B cell (primary cell): ENCODE measurements at places on chromosomes 16 and 17. TPM values are rescaled to one million over a fixed set of nuclear protein-coding genes. Genes with fewer than 3 reads are reported as not detected.

The MAF gene
- total RNA-seq: 0.15 and 0.30 TPM in 2 replicates

- H3K4me3 ChIP-seq: no peak overlapping the region
- peaks cover 17% of the 10 kb centered on the region for H3K4me1 ChIP-seq
- no peaks in the 10 kb centered on the region for H3K36me3 ChIP-seq
Observed at GRCh38 chr16:66487580-66488275, 60.6 kb downstream of the BEAN1 start.

GRCh38 chr16:82728901-82729300 is 102.1 kb downstream of the CDH13 start:
- H3K27me3 ChIP-seq: no peaks in the 10 kb centered on the region
- H3K36me3 ChIP-seq: no peaks in the 10 kb centered on the region
- DNase-seq: peak; percentile 57

DNA sequence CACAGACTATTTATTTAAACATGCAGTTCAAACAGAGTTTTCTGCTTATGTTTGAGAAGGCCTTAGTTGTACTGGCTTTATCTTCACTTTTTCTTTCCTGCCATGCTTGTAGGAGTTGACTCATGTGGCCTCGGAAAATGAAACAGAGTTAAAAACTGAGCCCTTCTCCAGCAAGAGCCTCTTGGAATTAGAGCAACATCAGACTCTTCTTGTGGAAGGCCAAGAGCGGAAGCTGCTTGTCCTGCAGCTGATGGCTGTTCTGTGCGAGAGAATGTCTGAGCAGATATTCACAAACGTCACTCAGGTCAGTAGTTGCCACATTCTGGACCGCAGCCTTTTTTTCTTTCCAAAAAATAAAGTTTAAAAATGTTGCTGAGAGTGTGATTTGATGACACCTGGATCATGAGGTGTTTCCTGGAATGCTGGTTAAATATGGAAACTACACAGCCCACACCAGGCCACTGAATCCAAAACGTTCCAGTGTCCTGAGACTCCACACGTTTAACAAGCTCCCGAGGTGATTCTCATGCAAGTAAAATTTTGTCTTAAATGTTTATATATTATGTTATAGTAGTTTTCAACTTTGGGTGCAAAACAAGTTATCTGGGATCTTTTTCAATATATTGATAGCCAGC is 65.9 kb downstream of the TANGO6 start:
- no peak overlapping the region for H3K4me3 ChIP-seq
- no peaks in the 10 kb centered on the region for H3K27me3 ChIP-seq
- H3K4me1 ChIP-seq: no peaks in the 10 kb centered on the region
- H3K27ac ChIP-seq: no peak overlapping the region

DNA sequence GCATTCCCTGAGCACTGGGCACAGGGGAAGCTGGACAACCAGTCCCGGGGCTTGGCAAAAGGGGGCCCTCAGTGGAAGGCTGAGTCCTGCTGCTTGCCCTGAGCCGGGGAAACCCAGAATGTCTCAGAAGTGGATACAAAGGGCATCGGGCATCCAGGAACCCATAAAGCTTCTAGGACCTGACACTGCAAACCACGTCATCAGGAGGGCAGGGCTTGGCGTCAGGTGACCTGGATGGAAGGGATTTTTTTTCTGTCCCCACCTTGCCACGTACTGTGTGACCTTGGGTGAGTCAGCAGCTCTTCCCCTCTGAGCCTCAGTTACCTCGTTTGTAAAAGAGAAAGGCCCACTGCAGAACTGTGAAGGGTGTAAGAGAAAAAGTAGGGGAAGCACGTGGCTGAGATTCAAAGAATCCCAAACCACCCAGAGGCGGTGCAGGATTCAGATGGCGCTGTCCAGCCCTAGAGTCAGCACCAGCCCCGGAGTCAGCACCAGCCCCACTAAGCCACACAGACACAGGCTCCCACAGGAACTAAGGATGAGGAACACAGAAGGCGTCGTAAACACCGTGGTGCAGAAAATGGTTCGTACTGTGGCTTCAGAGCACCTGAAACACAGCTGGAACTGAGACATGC is 53.7 kb downstream of the C16orf95 start:
- H3K27ac ChIP-seq: no peak overlapping the region
- no peaks in the 10 kb centered on the region for H3K36me3 ChIP-seq
- no peaks in the 10 kb centered on the region for H3K27me3 ChIP-seq

- peaks cover 7% of the 10 kb centered on the region for H3K4me1 ChIP-seq
- H3K27ac ChIP-seq: peak overlapping the region; percentile 12
- DNase-seq: peak; percentile 5
- H3K4me3 ChIP-seq: no peak overlapping the region
- no peaks in the 10 kb centered on the region for H3K27me3 ChIP-seq
- H3K36me3 ChIP-seq: peaks cover 4% of the 10 kb centered on the region
Observed at GRCh38 chr16:19269098-19269497, 16.4 kb upstream of the CLEC19A start.

GRCh38 chr16:84475643-84476240 is 28.7 kb downstream of the MEAK7 start:
- no peak overlapping the region for H3K27ac ChIP-seq
- H3K4me1 ChIP-seq: no peaks in the 10 kb centered on the region
- H3K36me3 ChIP-seq: no peaks in the 10 kb centered on the region
